8988T (cell line): ENCODE measurements at places on chromosomes 11 and 22.

DNA sequence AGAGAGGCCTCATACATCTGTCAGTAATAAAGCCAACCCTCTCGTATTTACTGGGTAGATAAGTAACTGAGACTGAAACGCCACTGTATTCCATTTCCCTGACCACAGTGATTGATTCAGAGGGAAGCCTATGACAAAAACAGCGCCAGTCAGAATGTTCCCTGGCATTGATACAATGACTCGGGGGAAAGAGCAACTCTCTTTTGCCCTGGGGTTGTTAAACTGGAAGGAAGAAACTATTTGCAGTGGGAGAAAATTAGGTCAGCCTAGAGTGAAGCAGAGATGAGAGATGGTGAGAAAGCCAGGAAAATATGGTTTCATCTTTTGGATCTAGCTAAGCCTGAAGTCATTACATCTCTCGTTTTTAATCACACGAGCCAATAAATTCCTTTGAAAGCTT lies 48.6 kb upstream of the RBFOX2 start:
- DNase-seq = no peak

DNA sequence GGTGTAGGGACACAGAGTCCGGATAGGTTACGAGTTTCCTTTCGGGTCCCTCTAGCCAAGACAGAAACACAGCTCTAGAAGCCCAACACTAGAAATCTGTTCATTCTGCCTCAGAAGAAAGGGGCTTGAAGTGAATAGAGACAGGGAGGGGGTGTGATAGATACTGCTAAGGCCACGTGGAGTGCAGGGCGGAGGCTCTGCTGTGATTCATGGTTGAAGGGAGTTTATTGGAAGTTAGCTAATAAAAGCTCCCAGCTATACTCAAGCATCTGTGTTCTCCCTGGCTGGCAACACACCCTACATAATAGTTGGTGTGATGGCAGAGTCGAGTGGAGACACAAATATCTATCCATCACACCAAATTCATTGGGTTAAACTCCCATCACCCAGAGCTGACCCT lies 337.4 kb downstream of the CADM1 start:
- DNase-seq = no peak

GRCh38 chr11:11569936-11570491 lies 51.8 kb downstream of the GALNT18 start:
- no peak for DNase-seq

GRCh38 chr22:47011859-47012258 lies 249.4 kb downstream of the TBC1D22A start:
- no peak for DNase-seq

DNA sequence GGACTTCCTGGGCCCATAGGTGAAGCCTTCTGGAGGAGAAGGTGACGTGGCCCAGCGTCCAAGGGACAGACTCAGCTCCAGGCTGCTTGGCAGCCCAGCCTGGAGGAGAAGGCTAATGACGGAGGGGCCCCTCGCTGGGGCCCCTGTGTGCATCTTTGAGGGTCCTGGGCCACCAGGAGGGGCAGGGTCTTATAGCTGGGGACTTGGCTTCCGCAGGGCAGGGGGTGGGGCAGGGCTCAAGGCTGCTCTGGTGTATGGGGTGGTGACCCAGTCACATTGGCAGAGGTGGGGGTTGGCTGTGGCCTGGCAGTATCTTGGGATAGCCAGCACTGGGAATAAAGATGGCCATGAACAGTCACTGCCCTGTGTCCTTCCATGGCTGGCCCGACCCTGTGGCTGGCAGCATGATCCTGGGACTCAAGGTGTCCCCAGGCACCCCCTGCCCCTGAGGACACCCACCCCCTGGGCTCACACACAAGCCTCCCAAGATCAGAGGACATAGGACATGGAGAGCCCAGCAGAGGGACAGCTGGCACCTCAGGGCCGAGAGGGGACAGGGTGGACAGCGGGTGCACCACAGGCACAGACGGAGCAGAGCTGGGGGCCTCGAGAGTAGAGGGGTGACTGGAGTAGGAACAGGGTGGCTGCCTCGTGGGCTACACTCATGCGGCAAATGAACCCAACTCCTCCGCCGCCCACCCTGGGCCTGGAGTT lies 10.1 kb downstream of the SIGIRR start:
- DNase-seq = no peak
